ENCODE measurements at places on chromosomes 7 and 10. TPM values are rescaled to one million over a fixed set of nuclear protein-coding genes. Genes with fewer than 3 reads are reported as not detected.

- no peak for ATAC-seq
These were observed 32.8 kb downstream of the INPP5F start for GRCh38 chr10:119758448-119759195.

GRCh38 chr10:121935702-121936101, 7.9 kb upstream of the ATE1 start:
- ATAC-seq, result no peak

DNA sequence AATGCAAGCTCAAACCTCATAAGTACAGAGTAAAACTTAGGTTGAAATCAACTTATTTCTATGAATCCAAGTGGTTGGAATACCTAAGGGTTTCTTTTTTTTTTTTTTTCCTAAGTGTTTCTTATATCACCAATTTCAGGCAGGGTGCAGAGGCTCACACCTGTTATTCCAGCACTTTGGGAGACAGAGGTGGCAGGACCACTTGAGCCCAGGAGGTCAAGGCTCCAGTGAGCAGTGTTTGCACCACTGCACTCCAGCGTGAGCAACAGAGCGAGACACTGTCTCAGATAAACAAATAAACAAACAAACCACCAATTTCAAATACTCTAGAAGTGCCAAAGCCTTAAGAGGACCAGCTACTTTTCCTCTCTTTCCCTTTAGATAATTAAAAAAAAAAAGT, 39.2 kb upstream of the SPOCK2 start:
- ATAC-seq, result no peak

GRCh38 chr7:74058486-74058885, 25.1 kb upstream of the LIMK1 start:
- ATAC-seq, result no peak

DNA sequence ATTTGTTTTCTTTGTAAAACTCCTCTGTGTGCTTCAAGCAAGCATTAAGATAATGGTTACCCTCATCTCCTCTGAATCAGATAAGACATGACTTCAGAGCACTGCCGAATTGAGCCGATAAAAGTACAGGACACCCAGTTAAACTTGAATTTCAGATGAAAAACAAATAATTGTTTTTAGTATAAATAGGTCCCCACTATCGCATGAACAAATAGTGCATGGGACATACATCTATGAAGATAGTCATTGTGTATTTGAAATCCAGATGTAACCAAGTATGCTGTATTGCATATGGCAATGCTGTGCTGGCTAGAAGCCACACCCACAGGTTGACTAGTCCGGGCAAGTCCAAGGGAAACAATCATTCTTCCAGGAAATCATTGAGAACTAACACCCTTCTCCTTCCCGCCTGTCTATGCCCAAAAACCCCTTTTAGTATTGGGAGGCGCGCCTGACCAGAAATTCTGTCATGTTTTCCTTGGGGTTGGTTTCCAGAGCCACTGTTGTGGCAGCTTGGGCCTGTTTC, 12.6 kb upstream of the FGFR2 start:
- ATAC-seq, result peak; percentile 79

The PIP gene
- 0.56 TPM for total RNA-seq

The SPDYE2 gene
- total RNA-seq, result not detected

The FAM241B gene
- 2.9 TPM for total RNA-seq
